ENCODE measurements at places on chromosomes 2 and 18.

- peaks cover 9% of the 10 kb centered on the region for H3K4me1 ChIP-seq
- H3K27me3 ChIP-seq: no peaks in the 10 kb centered on the region
- no peak for DNase-seq
- H3K27ac ChIP-seq: no peak overlapping the region
These were observed 38.4 kb downstream of the HS6ST1 start for GRCh38 chr2:128280158-128280871.

DNA sequence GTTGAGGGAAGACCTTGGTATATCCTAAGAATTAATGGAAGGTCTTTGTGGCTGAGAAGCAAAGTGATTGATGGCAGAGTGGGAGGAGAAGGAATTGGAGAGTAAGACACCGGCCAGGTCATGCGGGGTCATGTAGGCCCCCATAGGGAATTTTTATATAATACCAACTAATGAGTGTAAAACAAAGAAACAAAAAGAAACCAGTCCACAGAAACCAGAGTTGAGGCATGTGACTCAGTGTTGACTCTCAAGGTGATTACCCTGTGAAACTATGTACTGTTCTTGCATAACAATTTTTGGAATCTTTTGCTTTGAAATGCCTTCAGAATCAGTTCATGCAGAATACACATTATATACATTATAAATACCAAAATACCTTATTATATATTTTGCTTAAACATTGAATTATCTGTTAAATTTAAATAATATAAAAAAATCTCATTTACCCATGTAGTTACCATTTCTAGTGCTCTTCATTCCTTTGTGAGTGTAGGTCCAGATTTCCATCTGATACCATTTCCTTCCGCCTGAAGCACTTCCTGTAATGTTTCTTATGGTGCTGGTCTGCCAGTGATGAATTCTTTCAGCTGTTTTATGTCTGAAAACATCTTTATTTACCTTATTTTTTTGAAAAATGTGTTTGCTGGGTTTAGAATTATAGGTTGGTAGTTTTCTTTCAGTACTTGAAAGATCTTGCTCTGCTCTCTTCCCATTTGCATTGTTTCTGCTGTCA, 8.6 kb downstream of the CLIP4 start:
- peak overlapping the region; percentile 16 for H3K27ac ChIP-seq
- no peak for DNase-seq
- H3K36me3 ChIP-seq: peaks cover 31% of the 10 kb centered on the region

GRCh38 chr2:221911321-221911720, 339.2 kb upstream of the EPHA4 start:
- H3K36me3 ChIP-seq: no peaks in the 10 kb centered on the region
- no peak overlapping the region for H3K27ac ChIP-seq
- H3K4me3 ChIP-seq: no peak overlapping the region
- no peaks in the 10 kb centered on the region for H3K27me3 ChIP-seq

DNA sequence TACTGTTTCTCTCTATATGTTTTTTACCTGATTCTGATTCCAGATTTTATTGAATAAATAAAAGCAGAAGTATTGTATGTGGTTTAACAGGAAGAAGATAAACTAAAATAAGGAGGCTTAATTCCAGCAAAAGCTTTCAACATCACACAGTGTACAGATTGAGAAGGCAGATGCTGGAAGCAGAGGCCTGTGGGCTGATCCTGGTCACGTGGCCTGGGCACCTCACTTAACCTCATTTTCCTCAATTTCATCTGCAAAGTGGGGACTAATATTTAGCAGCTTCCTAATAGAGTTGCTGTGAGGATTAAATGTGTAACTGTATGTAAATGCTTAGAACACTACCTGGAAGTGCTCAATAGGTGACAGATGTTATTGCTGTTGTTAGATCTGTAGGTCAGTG, 58.0 kb downstream of the CDCA7 start:
- H3K36me3 ChIP-seq: no peaks in the 10 kb centered on the region
- peaks cover 18% of the 10 kb centered on the region for H3K27me3 ChIP-seq
- DNase-seq: no peak
- H3K4me1 ChIP-seq: no peaks in the 10 kb centered on the region

DNA sequence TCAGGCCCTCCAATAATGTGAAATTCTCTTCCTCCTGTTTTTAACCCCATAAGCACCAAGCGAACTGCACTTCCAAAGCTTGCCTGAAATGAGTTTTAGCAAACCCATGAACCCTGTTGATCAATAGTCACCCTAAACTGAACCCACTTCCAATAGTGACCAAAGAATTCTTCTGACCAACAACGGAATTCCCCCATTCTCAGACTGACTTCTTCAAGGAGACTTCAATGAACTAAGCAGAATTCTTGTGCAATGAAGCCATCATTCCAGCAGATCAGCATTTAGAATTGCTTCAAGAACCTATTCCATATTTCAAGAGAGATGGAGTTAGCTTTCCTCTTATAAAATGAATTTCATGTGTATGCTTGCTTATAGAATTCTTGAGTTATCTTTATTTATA, 176.9 kb upstream of the FN1 start:
- no peak overlapping the region for H3K4me3 ChIP-seq
- no peak overlapping the region for H3K27ac ChIP-seq
- no peaks in the 10 kb centered on the region for H3K4me1 ChIP-seq
- H3K36me3 ChIP-seq: no peaks in the 10 kb centered on the region

DNA sequence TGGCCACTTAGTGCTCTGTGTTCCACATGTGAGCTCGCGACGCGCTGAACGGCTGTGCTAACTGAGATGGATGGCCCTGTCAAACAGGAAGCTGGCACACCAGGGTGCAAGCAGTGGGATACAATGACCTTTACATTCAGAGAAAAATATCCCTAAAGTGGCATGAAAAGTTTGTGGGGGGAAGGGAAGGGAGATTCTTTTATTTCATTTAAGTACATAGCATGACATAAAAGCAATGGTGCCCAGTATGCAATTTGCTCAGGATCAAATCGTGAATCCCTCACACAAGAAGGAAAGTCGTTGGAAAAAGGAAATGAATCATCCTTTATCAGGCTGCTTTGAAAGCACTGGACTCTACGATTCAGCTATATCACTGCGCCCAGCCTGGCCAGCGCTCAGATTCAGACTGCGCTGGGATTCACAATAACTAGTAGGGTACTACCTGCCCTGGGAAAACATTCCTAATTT, 26.0 kb downstream of the SATB2 start:
- DNase-seq: no peak
- no peak overlapping the region for H3K4me3 ChIP-seq
- no peaks in the 10 kb centered on the region for H3K36me3 ChIP-seq
- H3K4me1 ChIP-seq: no peaks in the 10 kb centered on the region

GRCh38 chr18:32372381-32373061, 98.2 kb downstream of the GAREM1 start:
- H3K27ac ChIP-seq: no peak overlapping the region
- H3K36me3 ChIP-seq: no peaks in the 10 kb centered on the region
- DNase-seq: no peak
- H3K4me1 ChIP-seq: no peaks in the 10 kb centered on the region
- no peak overlapping the region for H3K4me3 ChIP-seq
- no peaks in the 10 kb centered on the region for H3K27me3 ChIP-seq

- H3K4me3 ChIP-seq: no peak overlapping the region
- H3K27ac ChIP-seq: no peak overlapping the region
- peak; percentile 66 for DNase-seq
- H3K36me3 ChIP-seq: no peaks in the 10 kb centered on the region
These were observed 20.7 kb downstream of the SCYGR8 start for GRCh38 chr2:227766373-227766883.

DNA sequence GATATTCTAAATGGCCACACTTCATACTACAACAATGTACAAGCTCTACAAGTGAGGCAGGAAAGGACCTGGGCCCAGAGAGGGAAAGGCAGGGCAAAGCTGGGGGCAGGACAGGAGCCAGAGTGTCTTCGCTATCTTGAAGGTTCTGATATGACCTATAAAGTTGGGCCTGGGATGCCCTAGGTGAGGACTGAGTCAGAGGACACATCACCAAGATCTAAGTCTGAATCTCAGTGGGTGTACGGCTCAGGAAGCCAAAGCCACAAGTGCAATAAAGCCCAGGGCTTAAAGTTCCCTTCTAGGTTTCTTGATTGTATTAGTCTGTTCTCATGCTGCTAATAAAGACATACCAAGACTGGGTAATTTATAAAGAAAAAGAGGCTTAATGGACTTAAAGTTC, 219.1 kb downstream of the ALK start:
- peaks cover 14% of the 10 kb centered on the region for H3K27me3 ChIP-seq
- no peak overlapping the region for H3K27ac ChIP-seq
- no peaks in the 10 kb centered on the region for H3K36me3 ChIP-seq
- DNase-seq: no peak
- H3K4me1 ChIP-seq: no peaks in the 10 kb centered on the region

DNA sequence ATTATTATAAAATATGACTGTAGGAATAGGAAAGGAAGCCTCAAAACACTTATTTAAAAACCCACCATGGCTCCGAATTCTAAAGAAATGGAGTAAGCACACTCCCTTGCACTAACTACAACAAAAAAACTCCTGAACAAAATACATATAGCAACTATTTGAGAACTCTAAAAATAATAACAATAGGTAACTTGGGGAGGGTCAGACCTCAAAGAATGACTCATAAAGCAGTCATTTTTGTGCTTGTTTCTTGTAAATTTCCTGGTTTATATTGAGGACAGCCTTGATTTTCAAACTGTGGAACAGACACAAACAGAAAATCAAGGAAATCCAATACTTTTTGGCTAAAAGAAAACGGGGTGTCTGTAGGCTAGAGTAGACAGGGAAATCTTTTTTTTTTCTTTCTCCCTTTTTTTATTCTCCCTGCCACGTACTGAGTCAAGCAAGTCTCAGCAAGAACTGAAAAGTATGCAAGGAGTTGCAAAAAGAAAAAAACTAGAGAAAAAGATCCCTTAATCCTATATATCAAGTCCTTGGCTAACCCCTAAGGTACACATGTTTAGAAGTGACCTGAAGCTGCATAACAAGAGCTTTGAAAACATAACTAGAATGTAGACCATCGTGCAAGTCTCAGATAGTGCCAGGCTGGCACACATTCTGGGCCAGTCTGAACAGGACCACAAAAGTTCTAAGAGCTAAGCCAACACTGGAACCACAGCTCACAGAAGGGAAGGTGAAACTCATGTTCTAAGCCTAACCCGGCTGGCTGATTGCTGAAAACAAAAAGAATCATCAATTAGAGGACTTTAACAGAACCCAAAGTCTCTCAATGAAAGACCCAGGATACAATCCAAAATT, 403.1 kb upstream of the LYPD1 start:
- H3K4me3 ChIP-seq: no peak overlapping the region
- H3K4me1 ChIP-seq: no peaks in the 10 kb centered on the region
- H3K36me3 ChIP-seq: no peaks in the 10 kb centered on the region
- DNase-seq: no peak
- H3K27ac ChIP-seq: no peak overlapping the region

- peaks cover 10% of the 10 kb centered on the region for H3K27me3 ChIP-seq
- no peak overlapping the region for H3K4me3 ChIP-seq
- H3K4me1 ChIP-seq: no peaks in the 10 kb centered on the region
- H3K36me3 ChIP-seq: no peaks in the 10 kb centered on the region
- no peak overlapping the region for H3K27ac ChIP-seq
These were observed 854.2 kb upstream of the ZEB2 start for GRCh38 chr2:145374165-145374564.

DNA sequence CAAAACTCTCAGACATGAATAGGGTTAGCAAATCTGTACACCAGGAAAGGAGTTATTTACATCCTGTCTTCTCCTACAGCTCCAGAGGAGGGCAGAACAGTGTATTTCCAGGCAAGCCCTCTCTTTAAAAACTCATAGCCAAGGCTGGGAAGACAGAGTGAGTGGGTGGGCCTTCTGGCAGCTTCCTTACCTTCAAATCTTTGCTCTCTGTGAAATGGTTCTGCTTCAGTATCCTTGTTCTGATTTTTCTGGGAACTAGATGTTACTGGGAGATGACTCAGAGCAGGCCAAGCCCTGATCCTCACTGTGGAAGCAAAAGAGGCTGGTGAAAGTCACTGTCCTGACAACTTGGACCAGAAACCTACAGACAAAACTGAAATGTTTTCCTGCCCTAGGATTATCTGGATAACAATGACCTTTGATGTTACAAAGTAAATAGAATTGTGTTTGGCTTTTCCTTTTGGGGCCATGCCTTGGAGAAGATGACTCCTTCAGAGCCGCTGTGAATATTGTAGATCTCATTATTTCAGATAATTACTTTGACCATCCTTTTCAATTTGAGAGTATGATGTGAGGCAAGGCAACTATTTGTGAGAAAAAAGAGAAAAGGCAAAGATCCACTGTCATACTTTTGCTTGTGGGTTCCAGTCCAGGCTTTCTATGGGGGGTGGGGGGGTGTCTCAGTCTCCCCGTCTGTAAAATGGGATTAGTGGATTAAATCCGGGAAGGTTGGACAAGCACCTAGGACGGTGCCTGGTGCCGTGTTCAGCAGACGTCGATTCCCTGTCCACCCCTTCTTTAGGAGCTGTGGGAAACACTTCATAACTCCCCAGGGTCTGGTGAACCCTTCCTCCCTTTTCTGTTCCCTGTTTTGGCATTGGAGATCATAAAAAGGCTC, 644 bp upstream of the QPCT start:
- no peaks in the 10 kb centered on the region for H3K36me3 ChIP-seq
- H3K4me3 ChIP-seq: peak overlapping the region; percentile 84
- H3K27ac ChIP-seq: no peak overlapping the region
- DNase-seq: no peak

DNA sequence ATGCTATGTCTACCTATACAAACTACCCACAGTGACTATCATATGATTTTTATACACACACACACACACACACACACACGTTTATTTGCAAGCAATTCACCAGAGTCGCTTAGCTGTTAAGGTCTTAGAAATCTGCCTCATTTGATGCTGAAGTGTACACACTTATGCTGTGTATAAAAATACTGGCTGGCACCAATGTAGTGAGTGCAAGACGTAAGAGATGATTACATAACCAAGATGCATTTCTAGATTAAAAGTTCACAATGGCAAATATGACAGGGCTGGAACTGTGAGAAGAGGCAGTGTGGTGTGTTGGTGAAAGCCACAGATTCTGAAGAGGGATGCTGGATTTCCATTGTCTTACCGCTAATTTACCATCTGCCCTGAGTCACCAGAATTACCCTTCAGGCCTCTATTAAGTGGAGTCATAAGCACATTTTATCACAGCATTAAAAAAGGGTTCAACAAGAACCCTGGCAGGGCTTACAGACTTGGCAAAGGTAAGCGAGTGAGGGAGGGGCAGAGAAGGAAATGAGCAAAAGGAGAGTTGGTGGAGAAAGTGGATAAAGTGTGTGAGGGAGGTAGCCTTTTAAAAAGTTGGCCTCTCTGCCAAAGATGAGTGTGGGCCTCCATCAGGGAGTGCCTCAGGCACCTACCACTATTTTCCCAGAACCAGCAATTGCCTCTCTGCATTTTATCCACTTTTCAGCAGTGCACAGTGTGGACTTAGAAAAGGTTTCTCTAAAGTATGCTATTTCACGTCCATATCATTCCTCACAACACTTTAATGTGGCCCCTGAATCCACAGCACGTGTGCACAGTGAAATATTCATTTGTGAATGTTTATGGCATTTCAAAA, 21.5 kb downstream of the MEIS1 start:
- no peaks in the 10 kb centered on the region for H3K36me3 ChIP-seq
- H3K27me3 ChIP-seq: peaks cover 10% of the 10 kb centered on the region
- no peak overlapping the region for H3K4me3 ChIP-seq
- H3K4me1 ChIP-seq: no peaks in the 10 kb centered on the region
- H3K27ac ChIP-seq: no peak overlapping the region

All from activated T-cell treated with anti-CD3 and anti-CD28 coated beads, Interleukin-2, amount 50 U/mL, for 72 hours (primary cell).